ENCODE measurements at places on chromosomes 4 and X.
A peak's percentile ranks its signal among the peaks of the same experiment; 100 is the strongest.

- DNase-seq, result no peak
These were observed 46.4 kb upstream of the KCTD8 start for GRCh38 chr4:44494810-44495701.

DNA sequence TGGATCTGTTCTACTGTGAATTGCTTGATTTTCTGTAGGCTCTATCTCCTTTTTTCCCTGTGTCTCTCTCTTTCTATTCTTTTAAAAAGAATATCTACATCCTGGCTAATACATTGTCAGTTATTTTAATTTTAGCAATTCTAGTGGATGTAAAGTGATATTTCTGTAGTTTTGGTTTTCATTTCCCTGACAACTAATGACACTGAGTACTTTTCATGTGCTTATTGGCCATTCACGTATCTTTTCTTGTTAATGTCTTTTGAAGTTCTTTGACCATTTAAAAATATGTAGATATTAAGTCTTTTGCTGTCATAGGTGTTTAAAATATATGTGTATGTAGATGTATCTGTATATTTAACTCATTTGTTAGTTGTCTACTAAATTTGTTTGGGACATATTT is 59.0 kb upstream of the SOX3 start:
- no peak for DNase-seq

DNA sequence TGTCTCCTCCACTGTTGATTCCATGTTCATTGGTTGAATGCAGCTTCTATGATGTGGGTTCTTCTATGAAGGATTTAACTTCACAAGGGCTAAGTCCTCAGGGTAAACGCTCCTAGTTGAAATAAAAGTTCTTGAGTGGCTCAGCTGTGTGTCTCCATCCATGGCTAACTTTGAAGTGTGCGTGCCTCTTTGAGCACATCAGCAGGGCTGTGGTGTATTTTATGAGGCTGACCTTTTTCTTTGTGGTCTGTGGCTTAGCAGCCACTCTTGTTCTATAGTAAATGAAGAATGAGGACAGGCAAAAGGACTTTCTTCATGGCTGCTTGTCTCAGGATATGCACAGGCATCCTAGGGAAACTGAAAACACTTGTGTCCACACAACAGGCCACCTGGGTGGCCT is 88.5 kb downstream of the KIT start:
- no peak for DNase-seq

DNA sequence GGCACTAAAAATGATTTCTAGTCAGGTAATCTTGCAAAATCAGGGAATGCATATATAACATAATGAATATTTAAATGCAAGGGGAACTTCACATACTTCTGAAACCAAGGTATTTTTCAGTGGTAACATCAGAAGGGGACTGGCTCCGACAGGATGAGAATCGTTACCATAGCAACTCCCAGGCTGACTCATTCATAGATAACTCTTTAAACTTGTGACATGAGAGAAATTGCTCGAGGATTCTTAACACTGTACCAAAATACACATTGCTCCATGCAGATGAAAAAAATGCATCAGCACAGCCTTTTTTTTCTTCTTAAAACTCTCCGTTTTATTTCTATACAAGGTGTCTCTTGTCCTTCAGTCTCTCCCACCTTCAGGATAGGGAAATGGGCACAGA is 114.3 kb downstream of the GABRB1 start:
- DNase-seq, result no peak

- DNase-seq, result no peak
These were observed 688.3 kb upstream of the DIAPH2 start for GRCh38 chrX:95996294-95996693.

DNA sequence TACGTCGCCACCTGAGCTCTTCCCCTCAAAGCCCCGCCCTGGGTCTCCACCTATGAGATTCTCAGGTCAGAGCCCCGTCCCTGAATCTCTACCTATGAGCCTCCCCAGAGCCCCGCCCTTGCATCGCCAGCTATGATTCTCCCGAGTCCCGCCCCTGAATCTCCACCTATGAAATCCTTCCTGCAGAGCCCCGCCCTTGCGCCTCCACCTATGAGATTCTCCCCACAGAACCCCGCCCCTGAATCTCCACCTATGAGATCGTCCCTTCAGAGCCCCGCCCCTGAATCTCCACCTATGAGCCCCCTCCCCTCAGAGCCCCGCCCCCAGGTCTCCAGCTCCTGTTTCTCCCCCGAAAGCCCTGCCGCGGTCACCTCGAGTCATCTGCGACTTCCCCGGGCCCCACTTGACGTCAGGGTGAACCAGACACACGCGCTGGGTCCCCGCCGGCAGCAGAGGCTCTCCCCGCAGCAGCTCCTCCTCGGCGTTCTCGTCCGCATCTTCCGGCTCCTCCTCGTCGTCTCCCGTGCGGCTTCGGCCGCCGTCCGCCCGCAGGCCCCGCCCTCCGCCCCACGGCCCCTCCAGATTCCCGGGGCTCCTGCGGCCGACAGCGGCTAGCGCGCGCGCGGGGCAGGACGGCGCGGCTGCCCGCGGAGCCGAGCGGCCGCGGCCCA is 393 bp downstream of the GTPBP6 start:
- peak; percentile 86 for DNase-seq

DNA sequence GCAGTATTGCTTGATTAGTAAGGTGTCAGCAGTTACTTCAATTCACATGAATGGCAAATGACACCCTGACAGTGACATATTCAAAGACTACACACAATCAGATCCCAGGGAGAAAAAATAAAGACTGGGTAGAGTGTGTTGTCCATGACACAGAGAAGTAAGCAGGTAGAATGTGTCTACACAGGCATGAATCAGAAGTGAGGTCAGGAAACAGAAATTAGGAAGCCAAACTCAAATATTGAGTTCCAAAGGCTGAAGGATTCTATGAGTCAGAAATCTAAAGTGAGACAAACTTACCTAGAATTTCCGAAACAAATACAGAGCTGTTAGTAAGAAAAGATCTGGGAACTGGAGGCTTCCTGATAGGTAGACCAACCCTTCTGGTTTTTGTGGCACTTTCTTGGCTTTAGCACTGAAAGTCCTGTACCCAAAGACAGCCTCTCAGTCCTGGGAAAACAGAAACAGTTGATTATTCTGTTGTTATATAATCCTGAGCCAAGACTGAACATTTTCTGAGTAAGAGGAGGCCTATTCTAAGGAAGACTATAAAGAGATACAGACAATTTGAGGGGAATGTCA is 24.3 kb upstream of the GLRA2 start:
- DNase-seq, result no peak

- DNase-seq, result no peak
These were observed 377.1 kb upstream of the ADGRL3 start for GRCh38 chr4:60822986-60823385.

- peak; percentile 73 for DNase-seq
These were observed 1.1 kb upstream of the MFAP3L start for GRCh38 chr4:170027181-170027829.

Data from stimulated activated CD8-positive, alpha-beta memory T cell treated with anti-CD3 and anti-CD28 coated beads, Interleukin-2, amount 100 ng/mL, for 1 hour (primary cell).